ENCODE measurements at places on chromosomes 2 and 18.

- DNase-seq: no peak
These were observed 171.2 kb downstream of the ACOXL start for GRCh38 chr2:110903548-110903947.

DNA sequence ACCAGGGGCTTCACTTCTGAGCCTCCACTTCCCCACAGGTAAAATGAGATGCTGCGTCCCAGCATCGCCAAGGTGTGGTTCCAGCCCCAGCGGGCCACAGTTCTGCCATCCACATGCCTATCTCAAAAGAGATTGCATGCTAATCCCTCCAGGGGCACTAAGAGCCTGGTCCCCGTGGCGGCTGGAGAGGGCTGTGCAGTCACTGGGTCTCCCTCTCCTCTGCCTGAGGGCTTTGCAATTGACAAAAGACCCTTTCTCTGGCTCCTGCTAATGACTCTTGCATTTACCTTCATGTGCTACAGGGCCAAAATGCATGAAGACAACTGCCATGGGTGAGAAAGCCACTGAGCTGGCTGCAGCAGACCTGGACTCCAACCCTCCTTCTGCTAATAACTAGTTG, 18.5 kb downstream of the ZBTB7C start:
- no peak for DNase-seq

GRCh38 chr2:113305146-113305545, 26.4 kb upstream of the PAX8 start:
- no peak for DNase-seq

DNA sequence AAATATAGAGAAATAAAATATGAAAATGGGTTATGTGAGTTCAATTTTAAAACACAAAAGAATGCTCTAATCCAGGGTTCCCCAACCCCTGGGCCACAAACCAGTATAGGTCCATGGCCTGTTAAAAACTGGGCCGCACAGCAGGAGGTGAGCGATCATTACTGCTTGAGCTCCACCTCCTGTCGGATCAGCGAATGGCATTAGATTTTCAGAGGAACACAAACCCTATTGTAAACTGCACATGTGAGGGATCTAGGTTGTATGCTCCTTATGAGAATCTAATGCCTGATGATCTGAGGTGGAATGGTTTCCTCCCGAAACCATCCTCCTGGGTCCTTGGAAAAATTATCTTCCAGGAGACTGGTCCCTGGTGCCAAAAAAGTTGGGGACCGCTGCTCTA, 34.7 kb downstream of the TTR start:
- DNase-seq: no peak

DNA sequence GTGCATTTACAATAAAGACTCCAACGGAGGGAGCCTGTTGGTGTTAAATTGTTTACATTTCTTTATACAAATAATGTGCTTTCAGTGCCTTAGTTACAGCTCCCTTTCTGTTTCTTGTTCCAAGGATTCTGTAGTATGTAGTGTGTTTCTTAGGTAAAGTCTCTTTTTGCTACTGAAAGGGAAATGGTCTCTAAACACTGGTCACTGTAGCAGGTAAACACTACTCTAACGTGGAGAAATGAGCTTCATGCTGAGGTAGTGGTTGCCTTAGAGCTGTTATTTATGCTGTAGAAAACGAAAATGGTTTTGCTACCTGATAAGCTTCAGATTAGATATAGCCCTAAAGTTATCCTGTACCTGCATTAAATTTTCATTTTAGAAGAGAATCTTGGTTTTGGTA, 163.6 kb downstream of the CAPN13 start:
- DNase-seq: no peak

DNA sequence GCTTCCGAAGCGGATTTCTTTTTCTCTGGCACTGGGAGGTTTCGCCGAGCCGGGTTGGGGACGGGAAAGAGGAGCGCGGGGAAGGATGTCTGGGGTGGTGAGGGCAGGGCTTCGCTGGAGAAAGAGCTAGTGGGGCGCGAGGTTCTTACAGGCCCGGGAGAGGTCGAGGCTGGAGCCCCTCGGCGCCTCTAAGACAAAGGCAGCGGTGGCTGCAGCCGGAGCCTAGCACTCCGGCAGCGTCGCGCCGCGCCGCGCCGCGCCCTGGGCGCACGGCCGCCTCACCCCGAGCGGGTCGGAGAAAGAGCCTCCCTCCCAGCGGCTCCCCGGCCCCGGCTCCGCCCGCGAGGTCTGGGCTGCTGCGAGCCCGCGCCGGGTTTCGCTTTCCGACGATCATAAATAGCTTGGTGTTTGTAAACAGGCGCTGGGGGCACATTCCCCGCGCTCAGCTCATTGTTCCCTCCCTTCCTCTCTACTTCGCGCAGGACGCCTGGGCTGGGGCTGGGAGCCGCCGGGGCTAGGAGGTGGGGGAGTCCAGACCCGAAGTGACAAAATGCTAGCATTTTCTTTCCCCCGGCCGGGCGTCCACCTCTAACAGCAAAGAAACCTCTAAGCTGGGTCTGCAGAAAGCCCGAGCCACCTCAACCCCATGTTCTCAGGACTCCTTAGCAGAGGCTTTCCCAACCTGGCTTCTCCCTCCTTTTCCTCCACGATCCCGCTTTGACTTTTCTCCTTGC, 813 bp upstream of the MEIS1 start:
- no peak for DNase-seq

- no peak for DNase-seq
These were observed 7.5 kb downstream of the MBOAT2 start for GRCh38 chr2:8996006-8996405.
